ENCODE measurements at places on chromosomes 2 and 18.

DNA sequence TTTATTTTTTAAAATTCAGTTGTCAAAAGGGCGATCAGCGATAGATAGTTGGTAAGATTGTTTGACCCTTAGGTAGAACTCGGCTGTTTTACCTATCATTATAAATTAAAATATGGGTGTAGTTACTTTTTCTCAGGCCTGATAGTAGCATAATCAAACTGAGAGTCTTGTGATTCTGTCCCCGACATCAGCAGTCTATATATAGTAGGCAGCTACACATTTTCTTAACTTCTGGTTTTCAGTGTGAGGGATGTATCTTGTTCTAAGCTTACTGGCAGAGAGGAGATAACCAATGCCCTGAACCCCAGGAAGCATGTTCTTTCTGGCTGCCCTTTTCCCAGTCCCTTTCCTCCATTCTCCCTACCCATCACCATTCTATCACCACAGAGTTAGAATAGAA, 56.6 kb downstream of the XRCC5 start:
- DNase-seq, result no peak

GRCh38 chr18:48956356-48956755, 5.6 kb upstream of the SMAD7 start:
- DNase-seq, result no peak

DNA sequence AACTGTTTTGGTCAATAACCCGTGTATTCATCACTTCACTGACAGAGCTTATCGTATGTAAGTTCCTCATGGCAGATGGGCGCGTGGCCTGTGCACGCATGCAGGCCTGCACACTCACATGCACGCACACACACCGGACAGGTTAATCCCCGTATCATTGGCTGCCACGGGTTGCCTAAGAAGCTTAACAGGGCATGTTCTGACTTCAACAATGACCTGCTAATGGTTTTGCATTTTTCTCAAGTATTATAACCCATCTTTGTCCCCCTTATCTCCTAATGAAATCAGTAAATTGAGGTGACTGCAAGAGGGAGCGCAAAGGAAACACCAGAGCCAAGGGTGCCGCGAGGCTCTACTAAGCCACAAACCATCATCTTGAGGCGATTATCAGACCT, 399.0 kb upstream of the ID2 start:
- no peak for DNase-seq

GRCh38 chr2:31962757-31963361, 47.9 kb downstream of the MEMO1 start:
- no peak for DNase-seq

GRCh38 chr2:174158003-174158402, 90.3 kb downstream of the OLA1 start:
- no peak for DNase-seq

- DNase-seq, result no peak
These were observed 2.7 kb downstream of the KLHL14 start for GRCh38 chr18:32770054-32770665.

GRCh38 chr2:171086352-171087290, 74.1 kb downstream of the TLK1 start:
- peak; percentile 10 for DNase-seq

All from H54 (cell line).